ENCODE measurements at places on chromosomes 7 and 10.

DNA sequence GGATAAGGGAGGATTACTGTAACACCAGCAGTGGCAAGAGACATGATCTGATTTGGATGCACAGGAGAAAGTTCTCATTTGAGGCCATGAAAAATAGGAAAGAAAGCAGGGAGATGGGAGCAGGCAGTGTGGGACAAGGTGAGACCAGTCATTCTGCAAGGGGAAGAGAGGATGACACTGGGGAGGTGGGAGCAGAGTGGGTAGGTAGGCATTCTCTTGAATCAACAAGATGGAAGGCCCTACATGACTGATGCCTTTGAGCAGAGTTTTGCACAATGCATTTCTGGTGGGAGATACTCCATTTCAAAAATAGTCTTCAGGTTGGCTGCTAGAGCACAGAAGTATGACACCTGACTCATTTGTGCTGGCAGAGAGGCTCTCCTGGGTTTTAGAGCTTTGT is 10.5 kb downstream of the RPS24 start:
- H3K36me3 ChIP-seq = peaks cover 43% of the 10 kb centered on the region
- H3K4me1 ChIP-seq = no peaks in the 10 kb centered on the region
- DNase-seq = no peak
- no peaks in the 10 kb centered on the region for H3K27me3 ChIP-seq

DNA sequence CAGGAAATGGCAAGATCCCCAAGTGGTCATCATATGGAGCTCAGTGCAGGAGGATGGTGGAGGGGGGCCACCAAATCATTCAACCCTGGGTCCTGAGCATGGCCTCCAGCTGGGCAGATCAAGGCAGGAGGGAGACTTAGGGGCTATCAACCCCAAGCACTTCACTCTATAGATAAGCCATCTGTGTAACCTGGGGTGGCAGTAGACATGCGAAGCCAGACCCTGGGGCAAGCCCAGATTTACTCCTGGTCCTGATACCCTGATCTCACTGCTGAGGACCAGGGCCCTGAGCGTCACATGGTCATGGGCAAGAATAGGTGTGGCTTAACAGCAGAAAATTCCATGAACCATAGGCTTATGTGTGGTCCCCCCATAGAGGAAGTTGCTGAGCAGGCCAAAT is 173.0 kb upstream of the ADCY1 start:
- no peak for DNase-seq
- no peaks in the 10 kb centered on the region for H3K27me3 ChIP-seq
- peaks cover 13% of the 10 kb centered on the region for H3K4me1 ChIP-seq
- no peak overlapping the region for H3K4me3 ChIP-seq
- H3K27ac ChIP-seq = no peak overlapping the region
- no peaks in the 10 kb centered on the region for H3K36me3 ChIP-seq

GRCh38 chr10:80617807-80618206 is 80.1 kb downstream of the SH2D4B start:
- no peaks in the 10 kb centered on the region for H3K27me3 ChIP-seq
- H3K4me1 ChIP-seq = no peaks in the 10 kb centered on the region
- no peak overlapping the region for H3K4me3 ChIP-seq
- H3K36me3 ChIP-seq = no peaks in the 10 kb centered on the region
- H3K27ac ChIP-seq = no peak overlapping the region
- no peak for DNase-seq

- no peak for DNase-seq
- no peaks in the 10 kb centered on the region for H3K4me1 ChIP-seq
- no peaks in the 10 kb centered on the region for H3K36me3 ChIP-seq
- no peak overlapping the region for H3K4me3 ChIP-seq
These were observed 834.3 kb upstream of the C7orf33 start for GRCh38 chr7:147756300-147756699.

DNA sequence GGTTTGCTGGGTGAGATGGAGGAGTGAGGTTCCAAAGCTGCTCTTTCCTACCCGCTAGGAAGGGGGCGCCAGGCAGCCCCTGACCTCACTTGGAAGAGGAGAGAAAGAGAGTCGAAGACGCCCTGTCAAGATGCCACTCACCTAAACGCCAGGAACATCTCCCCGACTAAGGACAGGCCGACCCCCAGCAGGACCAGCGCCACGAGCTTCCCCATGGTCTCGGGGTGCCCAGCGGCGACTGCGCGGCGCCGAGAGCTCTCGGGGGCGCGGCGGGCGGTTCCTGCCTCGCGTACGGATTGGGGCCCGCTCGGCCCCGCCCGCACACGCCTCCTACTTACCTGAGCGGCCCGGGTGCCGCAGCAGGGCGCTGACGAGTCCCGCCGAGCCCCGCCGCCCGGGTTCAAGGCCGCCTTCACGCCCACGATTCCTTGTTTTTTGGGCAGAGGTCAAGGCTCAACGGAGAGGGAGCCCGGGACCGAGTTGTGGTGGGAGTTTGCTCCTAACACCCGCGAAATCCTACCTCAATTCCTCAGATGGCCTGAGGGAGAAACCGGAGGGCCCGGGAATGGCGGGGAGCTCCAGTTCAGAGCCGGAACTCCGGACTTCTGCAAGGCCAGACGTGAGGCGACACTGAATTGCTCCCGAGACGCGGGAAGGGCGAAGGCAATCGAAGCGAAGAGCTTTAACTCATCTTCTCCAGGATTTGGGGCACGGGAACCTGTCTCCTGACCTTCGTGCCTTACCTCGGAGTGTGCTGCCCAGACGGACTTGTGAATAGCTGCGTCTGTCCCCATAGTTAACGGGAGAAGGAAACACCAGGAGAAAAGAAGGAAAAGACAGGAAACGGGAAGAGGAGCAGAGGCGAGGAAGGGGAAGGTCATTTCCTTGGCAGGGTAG is at the start of gene PON3:
Gene PON3 (minus strand): TSS at position 240 of the 897 bp plus-strand sequence. CDS start 25 bp downstream, at position 215.
- no peak for DNase-seq
- H3K27me3 ChIP-seq = peaks cover 24% of the 10 kb centered on the region
- H3K27ac ChIP-seq = no peak within 1 kb of the TSS
- peaks cover 10% of the 10 kb centered on the region for H3K4me1 ChIP-seq

DNA sequence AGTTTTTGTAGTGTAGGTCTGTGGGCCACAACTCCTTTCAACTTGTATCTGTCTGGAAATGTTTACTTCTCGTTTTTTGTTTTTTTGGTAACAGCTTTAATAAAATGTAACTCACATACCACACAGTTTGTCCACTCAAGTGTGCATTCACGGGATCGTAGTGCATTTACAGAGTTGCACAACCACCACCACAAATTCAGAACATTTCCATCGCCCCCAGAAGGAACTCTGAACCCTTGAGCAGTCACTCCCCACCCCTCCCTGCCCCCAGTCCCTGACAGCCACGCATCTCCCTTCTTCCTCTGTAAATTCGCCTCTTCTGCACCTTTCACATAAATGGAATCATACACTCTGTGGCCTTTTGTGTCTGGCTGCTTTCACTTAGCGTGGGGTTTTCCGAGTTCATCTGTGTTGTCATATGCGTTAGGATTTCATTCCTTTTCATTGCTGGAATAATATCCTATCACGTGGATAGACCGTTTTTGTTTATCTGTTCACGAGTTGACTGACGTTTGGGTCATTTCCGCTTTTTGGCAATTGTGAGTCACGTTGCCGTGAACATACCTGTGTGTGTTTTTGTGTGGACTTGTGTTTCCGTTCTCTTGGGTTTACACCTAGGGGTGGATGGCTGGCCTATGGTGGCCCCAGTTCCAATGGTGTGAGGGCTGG is 10.3 kb downstream of the JAKMIP3 start:
- H3K27ac ChIP-seq = no peak overlapping the region
- no peak overlapping the region for H3K4me3 ChIP-seq
- H3K27me3 ChIP-seq = no peaks in the 10 kb centered on the region
- H3K4me1 ChIP-seq = no peaks in the 10 kb centered on the region
- no peaks in the 10 kb centered on the region for H3K36me3 ChIP-seq

GRCh38 chr10:103044942-103045489 is 126.9 kb downstream of the CNNM2 start:
- H3K36me3 ChIP-seq = no peaks in the 10 kb centered on the region
- no peaks in the 10 kb centered on the region for H3K4me1 ChIP-seq
- no peak for DNase-seq

DNA sequence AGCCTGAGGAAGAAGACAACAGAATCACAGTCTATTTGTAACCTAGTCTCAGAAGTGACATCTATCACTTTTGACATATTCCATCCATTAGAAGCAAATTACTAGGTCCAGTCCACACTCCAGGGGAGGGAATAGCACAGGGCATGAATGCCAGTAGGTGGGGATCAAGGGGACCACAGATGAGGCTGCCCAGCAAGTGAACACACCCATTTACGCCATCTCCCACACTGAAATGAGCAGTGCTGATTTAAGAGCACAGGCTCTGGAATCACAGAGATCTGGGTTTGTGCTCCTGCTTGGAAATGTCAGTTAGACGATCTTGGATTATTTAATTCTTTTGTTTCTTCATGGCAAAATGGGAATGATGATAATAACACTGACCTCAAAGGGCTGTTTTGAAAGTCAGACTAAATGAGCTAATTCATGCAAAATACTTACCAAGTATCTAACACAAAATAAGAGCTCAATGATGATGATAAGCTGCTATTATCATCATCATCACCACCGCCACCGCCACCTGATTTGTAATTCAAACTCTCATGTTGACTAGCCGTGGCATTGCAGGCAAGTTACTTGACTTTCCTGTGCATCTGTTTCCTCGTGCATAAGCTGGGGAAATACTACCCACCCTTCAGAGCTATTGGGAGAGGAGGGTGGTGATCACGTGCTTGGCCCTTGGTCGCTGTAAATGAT is 138.9 kb upstream of the KLF14 start:
- H3K4me1 ChIP-seq = no peaks in the 10 kb centered on the region
- no peak overlapping the region for H3K4me3 ChIP-seq
- no peak overlapping the region for H3K27ac ChIP-seq
- DNase-seq = no peak

GRCh38 chr7:109343678-109344077 is 774.0 kb downstream of the DNAJB9 start:
- no peaks in the 10 kb centered on the region for H3K4me1 ChIP-seq
- no peak for DNase-seq
- no peak overlapping the region for H3K4me3 ChIP-seq
- no peaks in the 10 kb centered on the region for H3K36me3 ChIP-seq
- no peaks in the 10 kb centered on the region for H3K27me3 ChIP-seq
- no peak overlapping the region for H3K27ac ChIP-seq

GRCh38 chr10:124408357-124408756 is 10.4 kb downstream of the OAT start:
- H3K36me3 ChIP-seq = peaks cover 38% of the 10 kb centered on the region
- H3K4me1 ChIP-seq = no peaks in the 10 kb centered on the region
- H3K4me3 ChIP-seq = no peak overlapping the region
- DNase-seq = no peak

All from CD14-positive monocyte (primary cell).